Activated CD4-positive, alpha-beta memory T cell treated with anti-CD3 and anti-CD28 coated beads for 36 hours (primary cell): ENCODE measurements at places on chromosomes 7 and 10. TPM values are rescaled to one million over a fixed set of nuclear protein-coding genes. Genes with fewer than 3 reads are reported as not detected.

EPHB6 gene
- total RNA-seq = 9.5 TPM

ABCA13 gene
- not detected for total RNA-seq

TBL2 gene
- total RNA-seq = 25.3 TPM

LIPF gene
- total RNA-seq = not detected

ADAP1 gene
- total RNA-seq = 16.1 TPM

TAF5 gene
- 13.2 TPM for total RNA-seq

BAG3 gene
- total RNA-seq = 26.8 TPM

IFIT1B gene
- not detected for total RNA-seq

- no peaks in the 10 kb centered on the region for H3K36me3 ChIP-seq
- no peak for DNase-seq
- no peak overlapping the region for H3K4me3 ChIP-seq
- H3K27me3 ChIP-seq = peaks cover 5% of the 10 kb centered on the region
- no peak overlapping the region for H3K27ac ChIP-seq
Measured at GRCh38 chr7:17671956-17672355, 268.3 kb downstream of the SNX13 start.

DNA sequence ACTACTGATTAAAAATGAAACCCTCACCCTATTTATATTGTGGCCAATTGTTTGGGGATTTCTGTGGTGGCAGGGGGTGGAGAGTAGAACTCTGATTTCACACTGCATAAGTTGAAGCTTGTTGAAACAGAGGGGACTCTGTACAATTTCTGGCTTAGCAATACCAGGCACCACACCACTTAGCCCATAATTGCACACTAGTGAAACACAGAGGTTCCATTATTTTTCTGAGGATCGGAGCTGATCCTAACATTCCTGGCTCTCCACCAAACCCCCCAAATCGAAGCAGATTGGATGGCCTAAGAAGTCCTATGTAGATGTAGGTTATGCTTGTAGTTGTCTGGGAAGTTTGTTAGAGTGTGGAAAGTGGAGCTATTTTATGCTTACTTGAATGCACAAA lies 47.0 kb downstream of the PTN start:
- no peaks in the 10 kb centered on the region for H3K36me3 ChIP-seq
- no peaks in the 10 kb centered on the region for H3K27me3 ChIP-seq
- no peak overlapping the region for H3K4me3 ChIP-seq
- no peak for DNase-seq

- DNase-seq = no peak
- no peaks in the 10 kb centered on the region for H3K36me3 ChIP-seq
- H3K27ac ChIP-seq = no peak overlapping the region
- no peaks in the 10 kb centered on the region for H3K27me3 ChIP-seq
- H3K4me3 ChIP-seq = no peak overlapping the region
Measured at GRCh38 chr10:128314686-128315085, 188.5 kb upstream of the MKI67 start.

- no peak for DNase-seq
- H3K27me3 ChIP-seq = peaks cover 3% of the 10 kb centered on the region
- H3K36me3 ChIP-seq = no peaks in the 10 kb centered on the region
- H3K27ac ChIP-seq = no peak overlapping the region
Measured at GRCh38 chr7:99218406-99219184, 10.7 kb upstream of the KPNA7 start.

DNA sequence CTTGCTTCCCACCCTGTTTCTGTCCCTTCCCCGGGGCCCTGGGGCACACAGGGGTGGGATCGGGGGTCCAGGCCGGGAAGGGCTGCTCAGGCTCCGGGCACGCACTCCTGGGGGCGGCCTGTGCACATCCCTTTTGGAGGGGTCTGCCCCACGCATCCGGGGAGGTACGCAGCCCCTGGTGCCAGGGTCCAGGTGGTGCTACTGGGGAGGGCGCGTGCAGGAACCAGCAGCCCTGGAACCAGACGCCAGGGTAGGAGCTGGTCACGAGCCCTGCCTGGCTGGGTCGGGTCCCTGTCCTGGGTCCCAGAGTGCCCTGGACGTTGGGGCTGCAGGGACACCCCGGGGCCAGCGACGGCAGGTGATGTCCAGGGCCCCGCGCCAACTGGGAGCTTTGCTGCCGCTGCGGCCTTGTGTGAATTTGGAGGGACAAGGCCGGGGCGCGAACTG lies 53.4 kb downstream of the GLRX3 start:
- peaks cover 9% of the 10 kb centered on the region for H3K36me3 ChIP-seq
- peaks cover 2% of the 10 kb centered on the region for H3K4me1 ChIP-seq
- no peak overlapping the region for H3K4me3 ChIP-seq
- H3K27ac ChIP-seq = no peak overlapping the region
- peaks cover 6% of the 10 kb centered on the region for H3K27me3 ChIP-seq
- DNase-seq = no peak

DNA sequence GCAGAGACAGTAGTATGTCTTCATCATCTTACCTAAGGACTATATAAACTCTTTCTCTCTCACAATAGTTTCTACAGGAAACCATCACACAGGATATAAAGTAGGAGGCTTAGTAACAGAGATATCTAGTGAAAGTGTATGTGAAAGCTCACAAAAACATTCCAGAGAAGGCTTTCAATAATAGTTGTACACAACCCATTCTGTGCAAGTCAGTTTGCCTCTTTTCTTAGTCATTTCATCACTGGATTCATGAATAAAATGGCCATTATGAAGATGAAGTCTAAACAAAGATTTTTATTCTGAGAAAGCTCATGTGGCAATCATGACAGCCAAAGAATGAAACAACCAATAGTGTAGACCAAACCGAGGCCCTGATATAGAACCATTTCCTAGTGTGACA lies 178.8 kb downstream of the GNAT3 start:
- DNase-seq = no peak
- no peaks in the 10 kb centered on the region for H3K4me1 ChIP-seq

DNA sequence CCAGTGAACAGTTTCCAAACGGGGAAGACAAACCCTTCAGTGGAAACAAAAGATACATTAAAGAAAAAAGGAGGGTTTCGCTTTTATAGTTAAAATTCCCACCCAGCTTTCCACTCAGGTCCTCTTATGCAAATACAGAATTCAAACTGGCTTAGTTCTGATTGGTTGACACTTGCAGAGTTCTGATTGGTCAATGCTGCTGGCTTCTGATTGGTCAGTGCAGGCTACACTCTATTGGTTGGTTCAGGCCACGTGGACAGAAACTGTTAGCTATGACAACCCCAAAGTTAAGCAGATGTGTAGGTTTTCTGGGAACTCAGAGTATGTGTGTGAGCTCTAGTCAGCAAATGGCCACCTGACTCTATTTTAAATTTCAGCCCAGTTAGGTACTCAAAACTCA lies 80.0 kb downstream of the FBXL13 start:
- no peaks in the 10 kb centered on the region for H3K27me3 ChIP-seq
- no peak overlapping the region for H3K4me3 ChIP-seq
- no peaks in the 10 kb centered on the region for H3K36me3 ChIP-seq
- no peak for DNase-seq
- H3K4me1 ChIP-seq = peaks cover 4% of the 10 kb centered on the region

- no peak overlapping the region for H3K4me3 ChIP-seq
- peak overlapping the region; percentile 61 for H3K27ac ChIP-seq
- peaks cover 16% of the 10 kb centered on the region for H3K36me3 ChIP-seq
- no peak for DNase-seq
Measured at GRCh38 chr10:26455567-26456315, 17.6 kb downstream of the APBB1IP start.

- no peak overlapping the region for H3K4me3 ChIP-seq
- H3K27ac ChIP-seq = no peak overlapping the region
- peaks cover 30% of the 10 kb centered on the region for H3K4me1 ChIP-seq
- H3K27me3 ChIP-seq = no peaks in the 10 kb centered on the region
Measured at GRCh38 chr7:1819259-1819841, 149.3 kb downstream of the ELFN1 start.

DNA sequence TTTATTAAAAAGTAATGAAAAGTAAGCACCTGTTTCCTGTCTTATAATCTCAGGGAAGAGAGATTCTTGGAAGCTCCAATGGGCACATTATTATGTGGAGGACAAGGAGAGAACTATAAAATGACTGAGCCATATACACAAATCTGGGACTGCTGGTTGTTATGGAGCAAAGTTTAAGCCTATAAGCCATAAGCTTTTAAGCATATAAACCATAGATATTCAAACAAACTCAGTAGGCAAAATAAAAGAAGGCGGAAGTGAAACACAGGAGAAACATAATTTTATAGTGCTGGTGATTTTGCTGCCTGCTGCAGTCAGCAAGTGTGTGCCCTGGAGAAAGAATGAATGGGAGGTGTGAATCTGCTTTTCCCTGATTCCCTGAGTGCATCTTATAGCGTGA lies 274.4 kb downstream of the KIF20B start:
- no peaks in the 10 kb centered on the region for H3K36me3 ChIP-seq
- no peak overlapping the region for H3K4me3 ChIP-seq
- DNase-seq = no peak

DNA sequence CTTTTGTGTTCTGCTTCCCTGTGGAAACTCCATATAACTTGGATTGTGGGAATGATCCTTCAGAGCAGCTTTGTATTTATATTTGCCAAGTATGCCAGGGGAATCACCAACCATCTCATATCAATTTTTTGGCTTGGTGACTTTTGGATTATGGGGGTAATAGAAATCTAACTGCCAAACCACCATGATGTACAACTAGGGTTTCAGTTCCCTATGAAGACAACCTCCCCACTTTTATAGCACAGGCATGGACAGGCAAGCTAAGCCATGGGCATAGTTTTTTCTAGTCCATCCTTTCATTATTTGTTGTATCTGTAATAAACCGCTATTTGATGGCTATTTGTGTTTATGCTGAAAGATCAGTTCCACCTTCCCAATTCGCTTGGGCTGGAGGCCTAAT lies 17.7 kb downstream of the NPY start:
- no peaks in the 10 kb centered on the region for H3K36me3 ChIP-seq
- DNase-seq = no peak
- H3K27ac ChIP-seq = no peak overlapping the region
- H3K4me1 ChIP-seq = no peaks in the 10 kb centered on the region
- H3K4me3 ChIP-seq = no peak overlapping the region

- H3K27ac ChIP-seq = no peak overlapping the region
- no peaks in the 10 kb centered on the region for H3K4me1 ChIP-seq
- no peak for DNase-seq
- peaks cover 85% of the 10 kb centered on the region for H3K36me3 ChIP-seq
Measured at GRCh38 chr7:138565071-138565450, 105.0 kb downstream of the TRIM24 start.

- H3K27me3 ChIP-seq = no peaks in the 10 kb centered on the region
- no peak overlapping the region for H3K4me3 ChIP-seq
- H3K36me3 ChIP-seq = peaks cover 23% of the 10 kb centered on the region
- DNase-seq = no peak
Measured at GRCh38 chr10:27068217-27068891, 31.9 kb downstream of the ANKRD26 start.
